Activated T-helper 1 cell treated with anti-CD3 and anti-CD28 coated beads, Interleukin-12 subunit alpha, Interleukin-12 subunit beta, Interleukin-2, Interleukin-4 antibody, amounts not matched to agents 30 ng/mL and 10 ng/mL and 1 ng/mL, durations not matched to agents 14 hours and 24 hours and 36 hours (primary cell): ENCODE measurements at places on chromosomes 11 and 22. TPM values are rescaled to one million over a fixed set of nuclear protein-coding genes. Genes with fewer than 3 reads are reported as not detected.

GRCh38 chr11:17873586-17873985, 139.0 kb downstream of the KCNC1 start:
- DNase-seq: no peak

DNA sequence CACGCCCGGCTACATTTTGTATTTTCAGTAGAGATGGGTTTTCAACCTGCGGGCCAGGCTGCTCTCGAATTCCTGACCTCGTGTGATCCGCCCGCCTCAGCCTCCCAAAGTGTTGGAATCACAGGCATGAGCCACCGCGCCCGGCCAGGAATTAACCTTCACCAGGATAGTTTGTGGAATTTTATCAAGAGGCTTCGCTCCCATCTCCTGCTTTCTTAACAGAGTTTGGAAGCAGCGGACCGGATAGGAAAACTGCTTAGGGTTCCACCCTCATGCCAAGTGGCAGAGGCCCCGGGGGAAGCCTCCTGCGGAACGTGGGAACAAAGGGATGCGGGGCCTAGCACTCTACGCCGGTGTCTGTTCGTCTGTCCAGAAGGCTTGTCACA, 229.9 kb downstream of the ST3GAL4 start:
- no peak for DNase-seq

- no peak for DNase-seq
Observed at GRCh38 chr22:44931766-44932165, 78.0 kb downstream of the PHF21B start.

DNA sequence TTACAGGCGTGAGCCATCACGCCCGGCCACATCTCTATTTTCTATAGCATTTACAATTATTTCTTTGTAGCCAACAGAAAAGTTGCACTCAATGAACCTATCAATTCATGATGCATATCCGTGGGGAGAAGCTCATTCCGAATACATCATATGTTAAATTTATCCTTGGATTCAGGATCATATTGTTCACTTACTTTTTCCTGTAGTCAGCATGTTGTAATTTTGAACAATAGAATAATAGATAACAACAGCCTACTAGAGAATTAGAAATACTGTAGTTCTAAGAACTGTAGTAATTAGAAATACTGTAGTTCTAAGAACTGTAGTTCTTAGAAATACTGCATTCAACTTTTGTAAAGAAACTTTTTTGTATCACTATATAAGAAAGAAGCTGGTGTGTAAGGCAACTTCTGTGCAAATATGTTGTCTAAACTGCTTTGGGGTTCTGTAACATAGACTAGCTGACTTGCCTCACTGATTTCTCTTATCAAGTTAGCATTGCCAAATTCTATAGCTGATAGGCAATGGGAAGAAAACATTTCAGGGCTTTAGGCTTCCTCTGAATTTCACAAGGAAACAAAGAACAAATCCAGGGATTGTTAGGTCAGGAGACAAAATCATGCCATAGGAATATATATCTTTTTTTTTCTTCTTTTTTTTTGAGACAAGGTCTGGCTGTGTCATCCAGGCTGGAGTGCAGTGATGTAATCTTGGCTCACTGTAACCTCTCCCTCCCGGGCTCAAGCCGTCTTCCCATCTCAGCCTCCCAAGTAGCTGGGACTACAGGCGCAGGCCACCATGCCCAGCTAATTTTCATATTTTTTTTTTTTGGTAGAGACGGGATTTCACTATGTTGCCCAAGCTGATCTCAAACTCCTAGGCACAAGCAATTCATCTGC, 91.9 kb downstream of the CSTPP1 start:
- no peak for DNase-seq

Gene ATG13
- 66.4 and 73.8 TPM in 2 replicates for total RNA-seq

Gene KDM4E
- total RNA-seq: not detected in 2 replicates
